ENCODE measurements at places on chromosomes 6 and 20.

GRCh38 chr6:53251033-53251672, 97.6 kb downstream of the ELOVL5 start:
- no peak for DNase-seq

GRCh38 chr6:7515363-7515762, 26.1 kb upstream of the DSP start:
- no peak for DNase-seq

DNA sequence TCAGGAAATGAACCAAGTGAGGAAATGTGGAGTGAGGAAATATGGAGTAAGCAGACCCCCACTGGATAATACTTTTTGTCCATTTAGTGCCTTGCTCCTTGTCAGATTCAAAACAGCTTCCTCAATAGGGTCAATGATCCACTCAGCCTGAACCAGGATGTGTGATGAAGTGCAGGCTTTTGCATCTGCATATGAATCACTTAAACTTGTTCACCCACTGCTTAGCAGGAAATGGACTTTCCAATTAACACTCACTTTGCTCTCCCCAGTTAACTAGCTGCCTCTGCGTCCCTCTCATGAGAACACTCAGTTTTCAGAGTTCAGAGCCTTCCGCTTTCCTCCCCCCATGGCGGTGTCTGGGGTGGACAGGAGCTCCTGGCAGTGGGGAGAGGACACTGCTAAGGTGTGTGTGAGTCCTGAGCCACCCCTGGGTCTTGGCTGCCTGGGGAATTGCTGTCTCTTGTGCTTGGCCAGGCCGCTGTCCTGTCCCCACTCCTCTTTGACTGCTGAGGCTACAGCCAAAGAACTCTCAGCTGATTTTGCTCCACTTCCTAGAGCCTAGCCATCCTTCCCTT, 621.8 kb downstream of the CDH26 start:
- DNase-seq: no peak

DNA sequence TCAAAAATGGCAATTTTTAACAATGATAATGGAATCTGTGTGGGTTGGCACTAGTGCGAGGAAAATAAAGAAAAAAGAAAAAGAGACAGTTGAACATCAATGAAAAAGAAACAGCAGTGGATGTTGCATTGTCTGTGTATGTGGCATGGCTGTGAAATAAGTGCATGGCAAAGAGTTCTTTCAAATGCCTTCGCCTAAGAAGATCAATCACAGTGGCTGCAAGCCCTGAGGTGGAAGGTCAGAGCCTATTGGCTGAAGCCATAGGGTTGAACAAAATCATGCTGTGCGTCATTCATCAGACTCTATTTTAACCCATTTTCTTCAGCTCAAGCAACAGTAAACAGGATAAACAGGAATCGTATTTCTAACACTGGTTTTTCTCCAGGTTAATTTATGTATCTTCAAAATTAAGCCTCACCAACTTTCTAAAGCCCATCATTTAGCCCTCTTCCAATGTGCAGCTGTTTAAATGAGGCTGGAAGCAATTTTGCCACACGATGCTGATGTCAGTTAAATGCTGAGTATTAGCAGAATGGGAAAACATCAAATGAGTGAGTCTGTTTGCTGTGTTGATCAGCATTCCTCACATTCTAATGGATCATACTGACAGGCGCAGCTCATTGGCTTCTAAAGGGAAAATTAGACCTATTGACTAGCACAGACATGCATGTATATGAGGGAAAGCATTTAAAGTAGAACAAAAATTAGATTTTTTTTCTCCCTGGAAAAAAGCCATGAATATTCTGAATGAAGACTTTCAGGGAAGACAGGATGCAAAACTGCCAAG, 955.9 kb upstream of the EYS start:
- no peak for DNase-seq

- no peak for DNase-seq
Measured at GRCh38 chr20:7144464-7144863, 377.0 kb downstream of the BMP2 start.

DNA sequence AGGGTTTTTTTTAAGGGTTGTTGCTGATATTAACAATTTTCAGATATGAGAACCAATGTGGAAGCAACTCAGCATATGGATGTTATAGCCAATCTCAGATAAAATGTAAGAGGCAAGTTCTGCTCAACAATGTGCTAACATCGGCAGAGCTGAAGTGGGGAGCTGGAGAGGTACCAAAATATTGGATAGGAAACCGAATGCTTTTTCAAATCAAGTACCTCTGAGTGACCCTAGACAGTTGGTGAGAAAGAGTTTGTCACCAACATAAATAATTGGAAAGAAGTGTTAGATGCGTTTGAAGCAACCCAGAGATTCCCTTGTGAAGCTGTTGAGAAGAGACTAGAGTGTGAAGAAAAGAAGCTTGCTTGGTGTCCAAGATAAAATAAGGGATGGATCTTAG, 140.7 kb downstream of the SOX4 start:
- DNase-seq: no peak

GRCh38 chr6:7145885-7146828, 38.4 kb downstream of the RREB1 start:
- peak; percentile 24 for DNase-seq

GRCh38 chr20:4840801-4841200, 119.1 kb downstream of the PRND start:
- DNase-seq: no peak

DNA sequence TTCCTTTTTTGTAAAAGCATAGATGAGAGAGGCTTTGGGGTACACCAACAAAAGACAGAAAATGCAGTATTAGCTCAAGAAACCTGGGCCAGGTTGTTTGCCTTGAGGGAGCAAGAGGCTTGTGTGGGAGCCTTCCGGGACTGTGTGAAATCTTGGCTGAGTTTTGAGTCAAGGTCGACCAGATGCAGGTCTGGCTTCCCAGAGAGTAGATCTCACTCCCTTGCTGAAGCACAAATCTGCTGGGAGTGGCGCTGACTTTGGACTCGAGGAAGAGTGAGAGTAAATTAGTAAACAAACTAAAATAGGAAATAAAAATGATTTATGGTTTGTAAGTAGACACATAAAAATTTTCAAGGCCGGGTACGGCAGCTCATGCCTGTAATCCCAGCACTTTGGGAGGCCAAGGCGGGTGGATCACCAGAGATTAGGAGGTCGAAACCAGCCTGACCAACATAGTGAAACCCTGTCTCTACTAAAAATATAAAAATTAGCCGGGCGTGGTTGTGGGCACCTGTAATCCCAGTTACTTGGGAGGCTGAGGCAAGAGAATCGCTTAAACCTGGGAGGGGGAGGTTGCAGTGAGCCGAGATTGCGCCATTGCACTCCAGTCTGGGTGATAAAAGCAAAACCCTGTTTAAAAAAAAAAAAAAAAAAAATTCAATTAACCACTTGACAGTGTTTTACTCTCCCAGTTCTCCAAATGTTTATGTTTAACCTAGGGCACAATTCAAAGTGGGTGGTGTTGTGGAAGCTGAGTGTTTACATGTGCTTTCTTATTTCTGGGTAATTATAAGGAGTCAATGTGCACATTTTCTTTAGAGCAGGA, 27.7 kb upstream of the EDN1 start:
- no peak for DNase-seq

DNA sequence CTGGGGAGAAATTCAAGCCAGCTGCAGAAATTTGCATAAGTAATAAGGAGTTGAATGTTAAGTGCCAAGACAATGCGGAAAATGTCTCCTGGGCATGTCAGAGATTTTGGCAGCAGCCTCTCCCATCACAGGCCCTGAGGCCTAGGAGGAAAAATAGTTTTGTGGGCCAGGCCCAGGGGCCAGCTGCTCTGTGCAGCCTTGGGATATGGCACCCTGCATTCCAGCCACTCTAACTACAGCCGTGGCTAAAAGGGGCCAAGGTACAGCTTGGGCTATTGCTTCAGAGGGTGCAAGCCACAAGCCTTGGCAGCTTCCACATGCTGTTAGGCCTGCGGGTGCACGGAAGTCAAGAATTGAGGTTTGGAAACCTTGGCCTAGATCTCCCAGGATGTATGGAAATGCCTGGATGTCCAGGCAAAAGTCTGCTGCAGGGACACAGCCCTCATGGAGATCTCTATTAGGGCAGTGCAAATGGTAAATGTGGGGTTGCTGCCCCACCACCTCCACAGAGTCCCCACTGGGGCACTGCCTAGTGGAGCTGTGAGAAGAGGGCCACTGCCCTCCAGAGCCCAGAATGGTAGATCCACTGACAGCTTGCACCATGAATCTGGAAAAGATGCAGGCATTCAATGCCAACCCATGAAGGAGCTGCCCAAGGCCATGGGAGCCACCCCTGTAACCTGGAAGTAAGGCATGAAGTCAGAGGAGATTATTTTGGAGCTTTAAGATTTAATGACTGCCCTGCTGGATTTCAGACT, 126.5 kb downstream of the DTNBP1 start:
- DNase-seq: no peak

GRCh38 chr20:32518593-32519380, 66.3 kb downstream of the NOL4L start:
- no peak for DNase-seq

DNA sequence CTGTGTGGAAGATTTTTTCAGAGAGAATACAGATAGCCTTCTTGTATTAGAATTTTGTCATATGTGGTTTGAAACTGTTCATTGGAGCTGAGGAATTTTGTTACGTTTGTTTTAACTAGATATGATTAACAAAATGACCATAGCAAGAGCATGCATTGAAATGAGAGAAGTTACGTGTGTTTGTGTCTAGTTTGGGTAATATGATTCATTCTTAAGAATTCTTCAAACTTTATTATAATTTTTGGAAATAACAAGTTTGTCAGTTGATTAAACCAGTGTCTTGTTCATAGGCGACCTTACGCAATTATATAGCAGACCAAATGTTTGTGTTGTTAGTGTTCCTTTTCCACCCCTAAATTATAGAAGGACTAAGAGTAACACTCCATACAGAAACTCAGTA, 5.5 kb downstream of the GMNN start:
- no peak for DNase-seq

GRCh38 chr20:22921595-22922421, 113.3 kb upstream of the SSTR4 start:
- peak; percentile 41 for DNase-seq

DNA sequence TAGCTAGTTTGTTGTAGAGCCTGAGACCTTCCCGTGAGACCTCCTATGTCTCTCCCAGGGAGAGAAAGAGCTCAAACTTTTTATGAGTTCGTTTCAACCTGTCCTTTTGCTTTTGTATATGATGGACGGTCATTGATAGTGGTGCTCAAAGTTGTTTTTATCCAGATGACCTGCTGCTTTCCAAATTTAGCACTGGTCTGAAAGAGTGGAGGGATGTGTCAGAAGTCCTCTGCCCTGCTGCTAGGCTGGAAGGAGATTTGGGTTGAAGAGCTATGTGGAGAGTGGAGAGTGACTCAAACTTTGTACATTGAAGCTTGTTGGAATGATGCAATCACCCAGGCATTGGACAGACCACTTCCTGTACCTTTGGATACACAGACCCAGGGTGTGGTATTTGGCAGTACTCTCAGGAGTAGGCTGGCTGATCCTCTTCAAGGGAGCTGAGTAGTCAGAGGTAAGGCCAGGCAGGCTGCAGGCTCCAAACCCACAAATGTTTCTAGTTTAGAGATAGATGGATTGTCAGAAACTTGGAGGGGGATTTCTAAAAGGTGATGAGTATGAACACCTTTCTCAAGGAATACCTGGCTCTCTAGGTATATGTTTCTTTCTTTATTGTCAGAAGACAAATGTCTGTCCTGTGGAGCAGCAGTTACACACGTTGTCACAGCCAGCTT, 49.4 kb upstream of the RREB1 start:
- DNase-seq: peak; percentile 98

DNA sequence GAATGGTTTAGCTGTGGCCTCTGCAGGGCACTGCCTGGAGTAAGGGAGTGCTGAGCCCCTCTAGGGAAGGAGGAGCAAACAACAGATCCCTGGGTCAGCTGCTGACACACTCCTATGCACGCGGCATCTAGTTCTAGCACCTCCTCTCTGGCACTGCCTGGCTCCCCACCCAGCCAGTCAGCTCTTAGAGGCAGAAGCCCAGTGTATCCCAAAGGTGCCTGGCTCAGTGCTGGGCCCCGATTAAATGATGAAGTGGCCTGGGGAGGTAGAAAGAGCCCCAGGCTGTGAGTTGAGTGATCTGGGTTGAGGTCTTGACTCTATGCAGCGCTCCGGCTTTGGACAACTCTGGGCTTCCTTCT, 7.6 kb upstream of the VEGFA start:
- no peak for DNase-seq

DNA sequence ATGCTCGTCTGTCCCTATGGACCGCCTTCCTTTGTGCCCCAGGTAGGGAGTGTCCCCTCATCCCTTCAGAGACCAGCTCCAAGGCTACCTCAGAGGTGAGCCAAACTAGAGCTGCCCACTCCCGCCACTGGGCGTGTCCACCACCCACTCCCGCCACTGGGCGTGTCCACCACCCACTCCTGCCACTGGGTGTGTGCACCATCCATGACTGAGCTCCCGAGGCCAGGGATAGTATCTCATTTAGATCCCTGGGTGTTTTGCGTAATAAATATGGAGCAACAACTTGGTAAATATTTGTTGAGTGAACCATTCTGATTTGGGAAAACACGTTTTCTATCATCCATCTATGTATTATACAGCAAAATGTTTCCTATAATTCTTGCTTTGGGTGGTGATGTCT, 68.8 kb downstream of the ZBTB2 start:
- no peak for DNase-seq

GRCh38 chr6:90874931-90875330, 288.1 kb upstream of the MAP3K7 start:
- no peak for DNase-seq

- no peak for DNase-seq
Measured at GRCh38 chr20:61665528-61666470, 399.9 kb downstream of the TAF4 start.

DNA sequence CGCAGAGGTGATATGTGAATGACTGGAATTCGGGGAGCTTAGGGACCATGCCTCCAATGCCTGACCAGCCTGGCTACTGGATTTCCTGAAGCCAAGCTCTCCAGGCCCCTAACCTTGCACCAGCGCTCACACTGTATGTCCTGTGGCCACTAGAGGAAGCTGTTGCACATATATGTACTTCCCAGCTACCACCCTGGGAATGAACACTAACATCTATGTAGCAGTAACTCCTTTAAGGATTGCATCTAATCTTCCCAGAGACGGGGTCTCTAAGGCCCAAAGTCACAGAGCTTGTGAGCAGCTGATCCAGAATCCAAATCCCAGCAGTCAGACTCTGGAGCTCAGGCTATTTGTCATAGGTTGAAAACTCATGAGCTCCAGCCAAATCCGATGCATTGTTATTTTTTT, 20.4 kb upstream of the BPIFB1 start:
- peak; percentile 18 for DNase-seq

DNA sequence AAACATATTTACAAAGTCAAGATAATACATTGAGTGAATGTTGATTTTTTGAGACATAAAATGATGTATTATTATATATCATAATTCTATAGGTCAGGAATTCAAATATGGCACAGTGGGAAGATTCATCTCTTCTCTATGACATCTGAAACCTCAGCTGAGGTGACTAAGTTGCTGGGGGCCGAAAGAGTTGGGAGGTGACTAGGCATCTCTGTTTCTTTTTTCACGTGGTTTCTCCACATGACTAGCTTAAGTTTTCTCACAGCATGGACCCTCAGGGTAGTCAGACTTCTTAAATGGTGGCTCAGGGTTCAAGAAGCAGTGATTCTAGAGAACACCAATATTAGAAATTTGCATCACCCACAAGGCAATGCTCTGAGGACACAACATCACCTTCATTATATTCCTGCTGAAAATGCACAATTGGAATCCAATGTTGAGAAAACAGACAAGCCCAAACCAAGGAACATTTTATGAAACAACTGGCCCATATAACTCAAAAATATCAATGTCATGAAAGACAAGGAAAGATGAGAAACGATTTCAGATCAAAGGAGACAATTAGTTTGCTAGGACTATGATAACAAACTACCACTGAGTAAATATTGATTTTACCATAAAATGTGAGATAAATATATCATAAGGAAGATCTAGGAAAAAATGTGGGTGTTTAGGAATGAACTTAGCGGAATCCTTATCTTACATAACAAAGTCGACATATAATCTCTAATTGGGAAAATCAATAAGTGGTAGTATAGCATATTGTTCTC, 273.3 kb upstream of the IRAK1BP1 start:
- DNase-seq: no peak
